ENCODE measurements at places on chromosomes 3 and 15.
A peak's percentile ranks its signal among the peaks of the same experiment; 100 is the strongest.

GRCh38 chr3:48695393-48695753 lies 9.7 kb upstream of the NCKIPSD start:
- DNase-seq, result peak; percentile 90

- peak; percentile 82 for DNase-seq
Observed at GRCh38 chr3:195863121-195864061, 45.0 kb downstream of the TNK2 start.

DNA sequence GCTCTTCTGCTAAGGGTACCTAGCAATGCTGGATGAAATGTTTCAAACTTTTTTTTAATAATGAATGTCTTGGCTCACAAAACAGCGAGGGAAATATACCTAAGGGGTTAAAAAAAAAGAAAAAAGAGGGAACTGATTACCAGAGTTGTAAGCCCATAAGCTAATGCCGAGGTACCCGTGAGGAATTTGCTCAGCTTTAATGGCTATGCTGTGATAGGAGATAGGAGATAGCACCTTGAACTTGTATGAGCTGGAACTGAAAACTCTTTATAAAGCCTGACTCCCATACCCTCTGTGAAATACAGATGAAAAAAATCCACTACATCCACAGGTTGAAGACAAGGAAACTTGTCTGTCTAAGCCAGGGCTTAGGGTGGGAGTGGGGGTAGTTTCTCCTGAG lies 13.9 kb downstream of the GRAMD1C start:
- no peak for DNase-seq

- DNase-seq, result no peak
Observed at GRCh38 chr15:69613988-69614387, 161.4 kb downstream of the RPLP1 start.

GRCh38 chr15:75590239-75590638 lies 11.1 kb upstream of the PTPN9 start:
- no peak for DNase-seq

- DNase-seq, result no peak
Observed at GRCh38 chr3:106191913-106192312, 323.1 kb upstream of the CBLB start.

DNA sequence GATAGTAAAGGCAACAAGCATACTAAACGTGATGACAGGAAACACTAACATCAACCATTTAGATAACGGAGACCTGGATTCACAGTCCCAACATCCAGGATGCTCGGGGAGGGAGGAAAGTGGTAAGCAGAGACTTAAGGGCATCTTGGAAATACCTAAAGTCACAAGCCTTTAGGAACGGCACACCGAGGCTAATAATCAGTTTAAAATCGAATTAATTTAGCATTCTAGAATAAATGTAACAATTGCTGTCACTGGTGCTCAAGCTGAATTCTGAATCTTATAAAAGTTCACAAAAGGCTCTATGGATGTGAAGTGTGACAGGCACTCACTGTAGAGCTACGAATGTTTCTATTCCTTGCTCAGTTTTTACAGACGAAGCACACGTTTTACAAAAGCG lies 1.3 kb downstream of the CD47 start:
- DNase-seq, result no peak

GRCh38 chr15:87846746-87847145 lies 409.8 kb downstream of the NTRK3 start:
- no peak for DNase-seq

DNA sequence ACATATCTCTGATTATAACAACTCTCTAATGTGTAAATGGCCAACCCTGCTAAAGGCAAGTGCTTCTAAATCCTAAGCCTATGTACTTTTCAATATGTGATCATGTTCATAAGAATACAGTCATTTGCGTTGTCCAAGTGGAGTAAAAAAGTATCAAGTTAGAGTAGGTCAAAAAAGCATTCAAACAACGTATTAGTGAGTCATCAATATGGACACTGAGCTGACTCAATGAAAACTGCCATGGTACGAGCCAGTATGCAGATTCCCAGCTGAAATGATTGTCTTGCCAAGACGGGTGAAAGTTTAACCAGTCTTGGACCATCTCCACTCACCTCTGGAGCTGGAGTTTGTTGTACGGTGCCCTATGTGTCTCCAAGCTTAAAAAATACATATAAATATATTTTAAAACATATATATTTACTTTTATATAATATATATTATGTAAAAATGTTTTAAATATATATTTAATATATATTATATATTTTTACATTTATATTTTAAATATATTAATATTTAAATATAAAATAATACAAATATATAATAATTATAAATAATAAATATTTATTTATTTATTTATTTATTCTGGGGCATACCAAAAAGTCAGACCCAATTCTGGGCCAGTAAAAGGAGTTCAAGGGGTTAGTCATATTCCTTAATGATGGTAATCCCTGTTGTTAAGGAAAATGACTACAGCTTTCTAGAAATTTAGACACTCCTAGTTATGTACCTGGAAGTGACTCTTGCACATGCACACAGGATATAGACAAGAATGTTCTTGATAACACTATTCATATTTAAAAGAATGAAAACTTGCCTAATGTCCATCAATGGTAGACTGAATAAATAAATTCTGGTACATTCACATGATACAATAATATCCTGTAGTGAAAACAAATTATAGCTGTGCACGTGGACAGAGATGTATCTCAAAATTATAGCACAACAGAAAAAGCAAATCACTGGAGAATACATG lies 27.2 kb downstream of the PLSCR4 start:
- DNase-seq, result no peak
